ENCODE measurements at places on chromosomes 16 and 17. TPM values are rescaled to one million over a fixed set of nuclear protein-coding genes. Genes with fewer than 3 reads are reported as not detected.

- ATAC-seq = no peak
Observed at GRCh38 chr16:7086822-7087616, 245.6 kb upstream of the RBFOX1 start.

DNA sequence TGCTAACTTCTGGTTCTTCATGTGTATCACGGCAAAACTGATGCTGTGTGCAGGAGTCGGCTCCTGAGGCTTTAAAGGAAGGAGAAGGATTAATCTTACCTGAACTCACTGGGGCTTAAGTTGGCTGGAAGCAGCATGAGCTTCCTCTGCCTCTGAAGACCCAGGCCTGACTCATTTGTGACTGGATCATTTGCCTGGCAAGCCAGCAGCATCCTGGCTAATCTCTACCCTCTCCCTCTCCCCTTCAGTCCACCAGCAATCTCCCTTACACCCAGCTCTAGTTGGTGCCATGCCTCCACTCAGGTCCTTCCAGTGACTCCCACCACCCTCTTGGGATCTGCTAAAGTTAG lies 150.3 kb downstream of the IRX3 start:
- ATAC-seq = no peak

DNA sequence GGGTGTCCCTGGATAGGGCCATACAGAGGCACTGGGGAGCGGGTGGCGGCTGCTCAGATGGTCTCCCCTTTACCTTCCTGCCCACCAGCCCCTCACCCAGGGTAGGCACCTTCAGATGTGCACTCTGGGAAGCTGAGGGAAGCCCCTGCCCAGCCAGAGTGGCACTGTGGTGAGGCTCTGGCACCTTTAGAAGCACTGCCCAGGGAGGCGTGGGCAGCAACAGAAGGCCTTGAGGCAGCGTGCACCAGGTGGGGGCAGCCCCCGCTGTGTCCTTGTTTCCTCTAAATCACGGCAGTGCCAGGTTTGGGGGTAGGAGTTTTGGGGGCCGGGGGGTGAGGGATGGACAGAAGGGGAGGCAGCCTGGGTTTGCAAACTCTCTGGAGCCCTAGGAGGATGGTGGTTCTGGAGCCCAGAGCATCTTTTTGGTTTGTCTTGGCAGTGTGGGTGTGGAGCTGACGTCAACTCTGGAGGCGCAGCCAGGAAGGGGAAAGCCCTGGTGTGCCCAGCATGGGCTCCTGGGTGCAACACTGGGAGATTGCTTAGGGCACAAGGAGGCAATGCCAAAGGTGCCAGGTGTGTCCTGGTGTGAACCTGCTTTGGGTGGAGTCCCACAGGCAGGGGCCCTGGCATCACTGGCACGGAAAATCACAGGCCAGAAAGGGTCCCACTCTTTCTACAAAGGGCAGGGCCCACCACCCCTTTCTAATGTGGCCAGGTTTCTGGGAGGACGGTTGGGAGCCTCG lies 23.1 kb upstream of the CDC42EP4 start:
- ATAC-seq = no peak

DNA sequence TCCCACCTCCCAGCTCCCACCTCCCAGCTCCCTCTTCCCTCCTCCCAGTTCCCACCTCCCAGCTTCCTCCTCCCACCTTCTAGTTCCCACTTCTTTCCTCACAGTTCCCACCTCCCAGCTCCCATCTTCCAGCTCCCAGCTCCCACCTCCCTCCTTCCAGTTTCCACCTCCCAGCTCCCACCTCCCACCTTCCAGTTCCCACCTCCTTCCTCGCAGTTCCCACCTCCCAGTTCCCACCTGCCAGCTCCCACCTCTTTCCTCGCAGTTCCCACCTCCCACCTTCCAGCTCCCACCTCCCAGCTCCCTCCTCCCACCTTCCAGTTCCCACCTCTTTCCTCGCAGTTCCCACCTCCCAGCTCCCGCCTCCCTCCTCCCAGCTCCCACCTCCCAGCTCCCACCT lies 10.4 kb upstream of the MC1R start:
- no peak for ATAC-seq

DNA sequence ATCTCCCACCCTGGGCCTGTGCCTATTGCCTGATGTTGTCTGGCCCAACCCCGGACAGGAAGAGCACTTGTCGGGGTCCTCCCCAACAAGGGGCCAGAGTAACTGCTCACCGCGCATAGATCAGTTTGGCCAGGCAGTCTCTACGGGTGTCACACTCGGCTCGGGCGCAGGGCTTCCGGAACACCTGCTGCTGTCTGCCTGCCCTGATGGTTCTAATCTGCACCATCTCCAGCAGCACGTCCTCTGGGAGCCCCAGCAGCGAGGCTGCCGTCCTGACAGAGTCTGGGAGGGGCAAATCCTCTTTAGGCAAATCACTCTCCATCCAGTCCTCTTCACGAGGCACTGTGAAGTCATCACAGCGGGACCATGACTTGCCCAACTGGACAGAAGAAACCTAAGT lies 24.0 kb downstream of the MYO19 start:
- ATAC-seq = no peak

- ATAC-seq = no peak
Observed at GRCh38 chr17:49514071-49514721, 19.1 kb downstream of the NGFR start.

DNA sequence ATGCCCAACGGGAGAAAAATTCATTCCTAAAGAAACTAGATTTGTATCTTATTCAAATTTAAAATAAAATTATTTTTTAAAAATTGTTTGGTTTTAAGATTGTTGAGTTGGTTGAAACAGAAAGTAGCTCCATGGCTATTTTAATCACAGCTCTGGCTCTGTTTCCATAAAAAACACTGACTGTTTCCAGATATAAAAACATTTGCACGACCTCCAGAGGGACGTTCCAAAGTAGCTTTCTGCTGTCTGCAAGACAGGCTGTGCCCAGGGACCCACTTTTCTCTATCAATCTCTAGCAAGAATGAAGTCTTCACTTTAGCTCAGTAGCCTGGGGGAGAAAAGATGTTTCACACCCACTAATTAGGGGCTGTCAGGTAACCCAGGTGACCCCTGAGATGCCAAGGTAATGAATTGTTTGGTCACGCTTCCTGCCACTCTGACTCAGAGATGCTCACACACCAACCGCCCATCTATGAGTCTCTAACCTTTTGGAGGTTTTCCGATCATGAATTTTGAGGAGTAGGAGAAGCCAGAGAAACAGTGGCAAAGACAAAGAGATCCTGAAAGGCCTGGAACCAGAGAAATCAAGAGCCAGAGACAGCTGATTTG lies 220.1 kb upstream of the SOX9 start:
- ATAC-seq = no peak

Gene PPM1D
- total RNA-seq = 17.3 TPM

- no peak for ATAC-seq
Observed at GRCh38 chr17:238964-239259, 57.5 kb upstream of the DOC2B start.

Gene GCGR
- 0.47 TPM for total RNA-seq

Gene LPO
- total RNA-seq = 0.77 TPM

DNA sequence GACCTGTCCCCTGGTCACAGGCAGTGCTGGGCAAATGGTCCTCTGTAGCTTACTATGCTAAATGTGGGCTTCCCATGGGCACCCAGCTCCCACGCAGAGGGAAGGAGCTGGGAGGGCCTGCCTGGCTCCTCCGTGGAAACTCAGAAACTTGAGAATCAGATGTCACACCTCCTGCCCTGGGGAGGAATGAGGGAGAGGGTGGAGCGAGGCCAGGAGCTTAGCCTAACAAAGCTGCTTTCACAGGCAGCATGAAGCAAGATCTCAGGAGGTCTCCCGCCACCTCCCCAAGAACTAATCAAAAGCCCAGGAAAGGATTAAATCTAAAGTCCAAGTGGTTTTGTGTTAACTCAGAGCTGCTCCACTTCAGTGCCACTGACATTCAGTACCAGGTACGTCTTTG lies 33.6 kb upstream of the XYLT2 start:
- no peak for ATAC-seq

DNA sequence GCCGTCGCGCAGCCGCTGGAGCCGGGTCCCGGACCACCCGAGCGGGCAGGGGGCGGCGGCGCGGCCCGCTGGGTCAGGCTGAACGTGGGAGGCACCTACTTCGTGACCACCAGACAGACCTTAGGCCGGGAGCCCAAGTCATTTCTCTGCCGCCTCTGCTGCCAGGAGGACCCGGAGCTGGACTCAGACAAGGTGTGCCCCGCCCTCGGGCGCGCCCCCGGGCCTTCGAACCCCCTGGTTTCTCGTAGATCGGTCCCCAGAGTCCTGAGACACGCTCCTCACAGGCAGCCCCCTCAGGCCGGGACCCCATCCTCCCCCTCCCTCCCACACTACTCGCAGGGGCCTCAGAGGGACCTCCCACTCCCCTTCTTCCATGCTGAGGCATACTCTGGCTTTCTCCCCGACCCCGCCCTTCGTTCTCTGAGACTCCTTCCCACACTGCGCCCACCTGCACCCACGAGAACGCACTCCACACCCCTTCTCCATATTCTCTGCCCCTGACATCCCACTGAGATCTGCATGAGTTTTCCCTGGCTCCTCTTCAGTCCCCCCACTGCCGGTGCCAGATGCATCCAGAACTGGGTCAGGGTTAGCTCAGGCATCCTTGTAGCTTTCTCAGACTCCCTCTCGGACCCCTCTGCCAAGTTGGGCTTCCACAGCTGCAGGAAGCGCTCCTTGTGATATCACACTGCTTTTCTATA lies 523 bp downstream of the KCTD2 start:
- peak; percentile 0 for ATAC-seq

DNA sequence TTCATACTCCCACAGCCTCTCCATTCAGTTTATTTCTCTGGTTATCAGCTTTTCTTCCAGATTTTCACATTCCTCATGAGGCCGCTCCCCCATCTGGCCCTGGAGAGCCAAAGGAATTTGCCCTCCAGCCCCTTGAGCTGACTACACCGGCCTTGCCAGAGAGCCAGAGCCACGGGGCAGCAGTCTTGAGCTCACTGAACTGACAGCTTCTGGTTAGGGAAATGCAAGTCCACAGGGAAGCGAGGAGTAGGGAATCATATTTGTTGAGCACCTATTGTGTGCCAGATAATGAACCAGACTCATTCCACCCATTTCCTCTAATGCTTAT lies 102.4 kb downstream of the ABCC12 start:
- no peak for ATAC-seq

Gene HOXB1
- total RNA-seq = not detected

Gene TBC1D3C
- not detected for total RNA-seq

Gene CD79B
- not detected for total RNA-seq

Gene TMEM97
- total RNA-seq = 9.2 TPM

Gene OR1A1
- not detected for total RNA-seq

- ATAC-seq = no peak
Observed at GRCh38 chr17:75647061-75647460, 13.8 kb downstream of the SMIM5 start.

- no peak for ATAC-seq
Observed at GRCh38 chr17:34236281-34236892, 18.7 kb upstream of the CCL2 start.

Gene KATNIP
- 20.1 TPM for total RNA-seq

- no peak for ATAC-seq
Observed at GRCh38 chr16:35391328-35391727, 1931.9 kb downstream of the TP53TG3F start.

GRCh38 chr16:21100447-21100846 lies 50.2 kb downstream of the DNAH3 start:
- ATAC-seq = no peak

DNA sequence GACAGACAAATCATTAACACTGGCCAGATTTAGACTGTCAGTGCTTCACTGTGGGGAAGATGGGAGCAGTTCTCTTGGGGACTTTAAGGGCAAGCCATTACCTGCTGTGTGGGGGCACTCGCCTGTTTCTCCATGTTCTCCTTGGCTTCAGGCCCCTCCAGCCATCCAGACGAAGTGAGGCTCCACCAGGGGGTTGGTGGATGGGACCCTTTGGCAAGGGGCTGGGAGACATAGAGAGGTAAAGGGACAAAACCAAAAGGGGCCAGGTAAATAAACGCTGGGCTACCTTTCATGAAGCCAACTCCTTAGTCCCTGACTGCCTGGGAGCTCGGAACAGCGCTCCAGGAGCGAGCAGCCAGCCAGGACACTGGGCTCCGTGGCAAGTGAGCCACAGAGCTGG lies 14.0 kb downstream of the TBX4 start:
- no peak for ATAC-seq

GRCh38 chr16:85803570-85803969 lies 4.1 kb downstream of the COX4I1 start:
- ATAC-seq = no peak

GRCh38 chr16:57301126-57301817 lies 16.8 kb upstream of the PLLP start:
- no peak for ATAC-seq

Gene ABCA3
- 14.5 TPM for total RNA-seq

Gene CLEC10A
- 25.6 TPM for total RNA-seq

GRCh38 chr16:4313563-4314531 lies 2.0 kb upstream of the GLIS2 start:
- no peak for ATAC-seq

DNA sequence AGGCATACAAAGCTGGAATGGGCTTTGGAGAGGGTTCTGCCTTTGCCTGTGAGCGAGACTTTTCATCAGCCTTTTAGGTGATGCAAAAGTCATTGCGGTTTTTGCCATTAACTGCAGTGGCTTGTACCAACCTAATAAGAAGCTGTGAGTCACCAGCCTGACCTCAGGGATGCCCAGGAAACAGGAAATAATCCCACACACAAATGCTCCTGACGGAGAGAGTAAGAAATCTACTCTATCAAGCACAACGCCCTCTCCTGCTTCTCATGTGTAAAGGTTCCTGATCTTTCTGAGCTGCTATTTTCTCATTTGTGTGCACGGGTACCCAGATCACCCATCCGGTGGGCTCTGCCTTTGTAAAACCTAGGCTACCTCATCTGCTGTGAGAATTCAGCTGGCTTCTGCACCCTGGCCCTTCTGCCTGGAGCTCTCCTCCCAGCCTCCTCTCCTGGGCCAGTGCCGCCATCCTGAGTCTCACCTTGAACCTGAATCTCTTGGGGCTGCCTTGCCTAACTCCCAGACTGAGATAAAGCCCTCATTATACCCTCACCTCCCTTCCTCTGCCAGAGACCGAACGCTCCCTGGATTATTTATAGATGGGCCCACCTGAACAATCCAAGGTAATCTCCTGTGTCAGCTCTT lies 299.7 kb downstream of the C16orf95 start:
- no peak for ATAC-seq

DNA sequence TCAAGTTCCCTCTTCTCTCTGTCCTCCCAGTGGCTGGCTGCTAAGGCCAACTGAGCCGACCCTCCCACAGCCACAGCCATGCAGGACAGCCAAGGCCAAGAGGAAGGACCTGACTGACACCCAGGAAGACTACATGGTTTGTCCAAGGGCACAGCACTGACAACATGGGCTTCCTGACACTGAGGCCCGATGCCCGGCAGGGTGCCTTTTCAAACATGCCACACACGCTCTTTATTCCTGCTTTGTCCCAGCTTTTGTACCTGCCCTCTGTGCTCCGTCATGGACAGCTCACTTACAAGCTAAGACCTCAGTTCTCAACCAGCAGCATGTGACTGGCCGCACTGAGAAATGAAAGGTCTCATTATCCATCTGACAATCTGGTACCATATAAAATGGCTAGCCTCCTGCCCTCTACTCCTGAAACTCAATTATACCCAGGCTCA lies 45.8 kb downstream of the TEX2 start:
- no peak for ATAC-seq

- ATAC-seq = no peak
Observed at GRCh38 chr17:44223541-44224071, 4.1 kb upstream of the UBTF start.

All from gastroesophageal sphincter (tissue), 4 donors.